ENCODE measurements at places on chromosomes 7 and 10.

DNA sequence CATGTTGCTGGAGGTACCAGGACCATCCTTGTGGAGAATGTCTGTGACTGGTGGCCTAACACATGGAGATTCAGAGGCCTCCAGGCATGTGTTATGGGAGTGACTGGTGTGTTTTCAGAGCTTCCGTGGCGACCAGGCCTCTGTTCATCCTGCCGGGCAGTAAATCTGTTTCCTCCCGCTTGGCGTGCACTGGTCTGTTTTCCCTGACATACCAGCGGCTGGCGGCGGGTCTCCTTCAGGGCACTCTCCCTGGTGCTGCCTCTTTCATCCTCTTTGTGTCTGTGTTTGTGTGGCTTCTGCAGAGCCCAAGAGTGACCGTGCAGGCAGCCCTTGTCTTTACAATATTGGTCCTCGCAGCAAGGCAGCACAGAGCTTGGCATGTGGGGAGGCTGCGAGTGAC lies 385.1 kb upstream of the MKI67 start:
- DNase-seq: no peak

DNA sequence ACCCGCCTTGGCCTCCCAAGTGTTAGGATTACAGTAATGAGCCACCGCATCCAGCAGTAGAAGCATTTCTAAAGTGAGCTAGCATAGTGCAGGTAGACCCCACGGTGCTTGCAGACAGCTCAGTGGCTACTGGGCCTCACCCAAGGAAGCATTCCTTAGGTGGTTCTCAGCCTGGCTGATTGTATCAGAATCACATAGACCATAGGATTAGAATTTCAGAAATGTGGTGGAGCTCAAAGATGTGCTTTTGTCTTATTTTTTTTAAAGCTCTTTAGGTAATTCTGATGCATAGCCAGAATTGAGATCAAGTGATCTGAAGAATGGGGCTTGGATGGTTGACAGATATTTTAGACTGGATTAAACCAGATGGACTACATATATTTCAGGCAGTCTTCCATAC lies 10.9 kb downstream of the ANLN start:
- no peak for DNase-seq

DNA sequence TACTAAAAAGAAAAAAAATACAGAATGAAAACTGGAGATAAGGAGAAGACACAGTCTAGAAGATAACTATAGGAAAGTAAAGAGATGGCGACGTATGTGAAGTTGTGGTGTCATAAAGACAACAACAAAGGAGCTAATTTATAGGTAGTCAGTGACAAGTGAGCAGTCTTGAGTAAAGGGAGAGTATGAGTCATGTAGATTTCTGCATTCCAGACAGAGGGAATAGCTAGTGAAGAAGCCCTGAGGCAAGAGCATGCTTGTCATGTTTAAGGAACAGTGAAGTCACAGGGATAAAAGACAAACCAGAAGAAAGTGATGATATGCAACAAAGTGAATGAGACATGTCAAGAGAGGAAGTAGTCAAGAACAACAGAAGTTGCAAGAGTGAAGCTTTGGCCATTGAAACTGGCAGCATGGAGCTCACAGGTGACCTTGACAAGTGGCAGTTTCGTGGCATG lies 2.3 kb upstream of the MIOS start:
- DNase-seq: no peak

DNA sequence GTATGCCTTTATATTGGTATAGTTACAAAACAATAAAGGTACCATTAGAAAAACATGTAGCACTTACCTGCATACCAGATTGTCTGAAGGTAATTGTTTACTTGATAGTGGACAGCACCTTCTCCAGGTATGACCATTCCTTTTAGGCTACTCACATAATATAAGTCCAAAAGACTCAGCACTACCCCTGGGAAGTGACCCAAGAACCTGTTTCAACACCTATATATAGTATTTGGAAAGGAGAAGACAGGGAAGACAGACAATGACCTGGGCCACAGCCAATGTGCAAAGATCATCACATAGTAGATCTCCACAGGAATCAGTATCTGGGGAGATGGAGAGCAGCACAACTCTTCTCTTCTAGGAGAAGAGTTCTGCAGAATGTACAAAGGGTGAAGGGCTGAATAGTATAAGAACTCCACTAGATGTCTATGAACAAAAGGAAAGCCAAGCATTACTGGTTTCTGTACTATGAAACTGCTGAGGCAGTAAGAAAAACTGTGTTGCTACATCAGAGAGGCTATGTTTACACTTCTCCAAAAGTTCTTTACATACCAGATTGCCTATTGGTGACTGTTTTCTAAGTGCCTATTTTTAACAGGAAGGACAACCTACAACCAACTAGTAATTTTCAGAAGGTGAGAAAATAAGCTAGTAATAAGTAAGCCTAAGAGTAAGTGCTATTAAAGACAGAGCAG lies 159.2 kb downstream of the BTAF1 start:
- DNase-seq: no peak

GRCh38 chr7:30780941-30781340 lies 9.7 kb downstream of the MINDY4 start:
- DNase-seq: no peak

DNA sequence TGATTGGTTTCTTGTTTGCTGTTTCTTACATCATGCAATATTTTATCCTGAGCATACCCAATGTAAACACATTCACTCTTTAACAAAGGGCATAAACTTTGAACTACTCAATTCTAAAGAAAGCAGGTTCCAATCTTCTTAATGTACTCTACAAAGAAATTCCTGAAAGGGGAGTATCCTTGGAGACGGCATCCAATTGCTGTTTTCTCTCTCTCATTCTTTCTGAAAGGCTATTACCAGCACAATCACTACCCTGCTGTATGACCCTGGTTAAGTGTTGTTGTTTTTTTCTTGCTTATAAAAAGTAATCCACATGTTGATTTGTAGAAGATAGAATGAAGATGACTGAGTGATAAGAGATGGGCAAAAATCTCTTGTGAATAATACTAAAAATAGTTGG lies 176.0 kb downstream of the ZNF365 start:
- DNase-seq: no peak

GRCh38 chr10:74988054-74988775 lies 123.2 kb upstream of the SAMD8 start:
- no peak for DNase-seq

- no peak for DNase-seq
These were observed 30.5 kb downstream of the RGS10 start for GRCh38 chr10:119511828-119512515.

DNA sequence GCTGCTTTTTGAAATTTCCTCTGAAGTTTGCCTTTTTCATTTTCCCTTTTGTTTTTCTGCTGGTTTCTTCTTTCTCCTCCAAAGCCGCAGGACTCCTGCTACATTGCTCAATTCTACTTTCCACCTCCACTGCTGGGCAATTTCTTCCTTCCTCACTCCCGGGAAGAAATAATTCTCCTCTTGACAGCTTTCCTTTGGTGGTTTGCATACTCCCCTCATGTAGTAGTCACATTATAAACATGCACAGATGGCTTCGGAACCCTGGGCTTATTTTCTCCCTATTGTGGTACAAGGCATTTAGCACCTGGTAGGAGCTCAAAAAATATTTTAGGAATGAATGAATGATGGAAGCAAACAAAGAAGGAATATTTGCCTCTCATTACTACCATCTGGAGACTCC lies 977.2 kb downstream of the LRMDA start:
- no peak for DNase-seq

DNA sequence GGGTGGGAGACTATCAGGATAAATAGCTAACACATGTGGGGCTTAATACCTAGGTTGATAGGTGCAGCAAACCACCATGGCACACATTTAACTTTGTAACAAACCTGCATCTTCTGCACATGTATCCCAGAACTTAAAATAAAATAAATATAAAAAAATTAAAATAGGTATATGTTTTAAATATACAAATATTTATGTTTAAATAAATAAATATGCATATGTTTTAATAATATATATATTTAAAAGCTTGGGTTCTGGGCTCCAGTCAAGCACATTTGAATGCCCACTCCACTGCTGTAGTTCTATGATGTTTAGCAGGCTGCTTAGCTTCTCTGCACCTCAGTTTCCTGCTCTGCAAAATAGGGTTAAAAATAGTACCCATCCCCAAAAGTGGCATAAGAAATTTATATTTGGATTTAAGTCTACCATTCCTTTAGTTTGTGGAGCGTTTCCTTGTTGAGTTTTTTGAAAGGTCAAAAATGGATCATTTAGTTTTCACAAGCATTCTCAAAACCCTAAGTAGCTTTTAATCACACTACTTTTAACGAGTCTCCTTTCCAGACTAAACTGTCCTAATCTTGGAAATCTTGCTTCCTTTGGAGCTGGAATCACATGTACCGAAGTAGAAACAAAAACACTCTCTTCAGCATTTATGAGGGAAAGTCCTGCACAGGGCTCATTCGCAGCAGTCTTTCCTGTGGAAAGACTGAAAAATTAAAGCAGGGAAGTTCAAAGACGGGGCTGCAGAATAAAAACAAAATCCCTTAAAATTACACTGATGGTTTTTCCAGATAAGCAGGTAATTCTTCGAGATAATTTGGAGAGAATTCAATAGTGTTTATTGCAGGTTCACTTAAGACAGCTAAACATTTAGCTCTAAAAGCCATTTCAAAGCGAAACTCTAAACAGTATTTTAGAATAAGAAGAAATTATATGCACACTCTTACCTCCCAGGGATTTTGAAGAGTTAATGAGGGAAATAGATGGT lies 111.7 kb upstream of the LYZL1 start:
- no peak for DNase-seq

DNA sequence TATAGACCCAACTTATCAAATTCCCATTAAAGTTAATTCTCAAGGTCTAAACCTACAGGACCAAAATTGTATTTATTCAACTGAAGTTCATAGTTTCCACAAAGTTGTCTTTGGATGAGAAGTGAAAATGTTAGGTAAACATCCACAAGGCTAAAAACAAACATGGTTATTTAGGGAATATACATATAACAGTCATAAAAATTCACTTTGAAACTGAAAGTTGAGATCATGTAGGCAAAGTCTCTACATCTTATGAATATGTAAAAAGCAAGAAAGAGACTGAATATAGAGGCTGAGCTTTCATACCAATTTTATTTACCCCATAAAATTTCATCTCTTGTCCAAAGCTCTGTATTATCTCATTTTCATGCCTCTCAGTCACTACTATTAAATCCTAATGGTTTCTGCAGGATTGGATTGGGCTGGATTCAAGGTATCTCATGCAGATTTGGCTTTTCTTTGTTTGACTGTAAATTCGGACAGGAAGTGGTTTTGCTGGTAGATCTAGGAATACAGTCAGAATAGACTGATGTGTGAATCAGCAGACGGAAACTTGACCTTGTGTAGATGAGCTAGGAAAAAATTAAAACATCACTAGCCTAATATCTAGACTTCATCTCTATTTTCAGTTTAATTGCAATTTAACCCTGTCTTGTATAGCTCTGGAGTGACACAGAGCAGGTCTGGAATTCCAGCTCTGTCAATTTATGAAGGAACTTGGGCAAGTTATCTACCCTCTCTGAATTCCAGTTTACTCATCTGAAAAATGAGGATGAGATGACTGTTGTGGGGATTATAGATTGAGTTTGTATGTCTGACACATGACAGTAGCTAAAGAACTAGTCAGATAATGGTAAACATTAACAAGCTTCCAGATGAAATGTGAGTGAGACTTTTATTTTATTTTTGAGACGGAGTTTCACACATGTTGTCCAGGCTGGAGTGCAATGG lies 27.3 kb upstream of the SKAP2 start:
- no peak for DNase-seq

DNA sequence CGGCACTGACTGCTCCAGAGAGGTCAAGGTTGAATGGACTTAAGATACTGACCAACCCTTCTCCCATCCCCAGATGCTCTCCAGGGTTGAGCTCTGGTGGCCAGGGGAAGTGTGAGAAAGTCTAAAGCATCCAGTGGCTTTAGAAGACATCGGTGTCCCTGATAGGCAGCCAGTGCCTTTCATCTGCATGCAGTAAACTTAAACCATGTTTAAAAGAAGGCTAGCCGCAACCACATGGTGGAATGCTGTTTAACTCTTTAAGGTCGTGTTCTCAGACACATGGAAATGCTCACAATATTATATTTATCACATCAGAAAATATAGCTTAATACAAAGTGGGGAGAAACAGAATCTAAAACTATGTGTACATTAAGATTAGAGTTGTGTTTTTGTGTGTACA lies 137.0 kb downstream of the CNNM2 start:
- no peak for DNase-seq

DNA sequence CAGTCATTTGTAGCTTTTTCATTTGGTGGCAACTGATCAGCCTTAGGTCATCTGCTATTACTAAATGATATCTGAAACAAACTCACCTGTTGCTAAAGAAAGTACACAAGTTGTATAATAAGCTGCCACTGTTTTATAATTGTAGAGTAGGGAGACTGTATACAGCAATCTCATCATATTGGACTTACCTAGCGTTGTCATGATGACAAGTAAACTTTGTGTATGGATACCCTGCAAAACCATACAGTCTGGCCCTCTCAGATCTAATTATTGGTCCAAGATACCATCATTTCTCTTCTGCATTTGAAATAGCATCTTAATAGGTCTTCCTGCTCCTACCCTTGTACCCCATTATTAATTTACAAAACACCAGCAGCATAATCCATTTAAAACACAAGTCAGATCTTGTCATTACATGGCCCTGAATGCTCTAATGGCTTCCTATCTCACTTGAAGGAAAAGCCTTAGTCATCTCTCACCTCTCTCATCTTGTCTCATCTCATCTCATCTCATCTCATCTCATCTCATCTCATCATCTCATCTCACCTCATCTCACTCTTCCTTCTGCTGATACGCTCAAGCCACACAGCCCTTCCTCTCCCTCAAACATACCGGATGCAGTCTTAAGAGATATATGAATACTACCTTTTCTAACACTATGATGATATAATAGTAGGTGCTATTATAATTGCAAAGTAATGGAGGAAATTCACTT lies 540.6 kb downstream of the MDFIC start:
- DNase-seq: no peak

GRCh38 chr7:138727336-138728099 lies 26.4 kb upstream of the SVOPL start:
- no peak for DNase-seq

DNA sequence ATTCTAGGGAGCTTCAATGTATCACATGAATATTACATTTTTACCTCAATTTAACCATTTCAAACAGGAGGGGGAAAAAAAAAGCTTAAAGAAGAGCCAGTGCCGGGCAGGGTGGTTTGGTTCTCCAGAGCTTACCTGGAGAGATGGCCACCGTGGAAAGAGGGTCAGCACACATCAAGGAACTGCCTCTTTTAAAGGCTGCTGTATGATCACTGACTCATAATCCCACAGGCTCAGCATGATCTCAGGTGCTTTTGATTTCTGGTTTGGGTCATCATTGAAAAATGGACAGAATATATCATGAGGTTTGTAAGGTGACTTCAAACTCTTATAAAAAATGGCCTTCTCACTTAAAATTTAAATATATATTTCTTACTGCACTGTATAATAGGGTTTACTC lies 67.5 kb upstream of the MDFIC start:
- DNase-seq: no peak

GRCh38 chr7:18468795-18469194 lies 26.8 kb upstream of the HDAC9 start:
- DNase-seq: no peak

GRCh38 chr7:121576148-121576917 lies 180.2 kb upstream of the FAM3C start:
- DNase-seq: no peak
